ENCODE measurements at places on chromosomes 5 and 9.
A peak's percentile ranks its signal among the peaks of the same experiment; 100 is the strongest.

- no peak for DNase-seq
Measured at GRCh38 chr9:6917162-6917561, 159.4 kb downstream of the KDM4C start.

DNA sequence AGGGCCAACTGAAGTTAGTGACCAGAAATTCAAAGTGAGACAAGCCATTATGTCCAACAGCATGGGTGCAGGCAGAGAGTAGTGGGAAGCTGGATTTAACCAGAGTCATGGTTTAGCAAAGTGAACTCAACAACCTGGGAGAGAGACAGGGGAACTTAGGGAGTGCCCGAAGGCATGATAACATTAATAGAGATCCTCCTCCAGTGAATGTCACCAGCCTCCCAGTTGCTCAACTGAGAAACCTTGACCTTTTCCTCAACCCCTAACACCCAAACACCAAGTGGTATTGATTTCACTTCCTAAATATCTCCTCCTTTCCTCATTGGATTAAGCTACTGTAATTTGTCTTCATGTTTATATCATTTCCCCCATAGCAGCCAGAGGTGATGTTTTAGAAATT is 42.6 kb downstream of the HMGCS1 start:
- no peak for DNase-seq

DNA sequence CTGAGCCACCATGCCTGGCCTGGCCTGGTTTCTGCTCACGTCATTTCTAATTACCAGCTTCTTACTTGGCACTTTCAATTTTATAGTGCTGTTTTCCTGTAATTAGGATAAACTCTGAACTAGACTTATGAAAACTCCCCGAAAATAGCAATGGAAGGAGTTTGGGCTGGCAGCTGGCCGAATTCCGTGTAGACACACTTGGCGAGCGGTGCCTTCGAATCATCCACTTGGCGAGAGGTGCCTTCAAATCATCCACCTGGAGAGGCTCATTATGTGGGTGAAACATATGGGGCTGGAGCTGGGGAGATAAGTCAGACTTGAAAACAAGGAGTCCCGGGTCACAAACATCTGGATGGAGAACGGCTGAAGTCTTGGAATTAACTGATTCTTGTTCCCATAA is 203.7 kb downstream of the ROR2 start:
- DNase-seq, result no peak

GRCh38 chr9:84254972-84255371 is 85.6 kb downstream of the SLC28A3 start:
- DNase-seq, result no peak

DNA sequence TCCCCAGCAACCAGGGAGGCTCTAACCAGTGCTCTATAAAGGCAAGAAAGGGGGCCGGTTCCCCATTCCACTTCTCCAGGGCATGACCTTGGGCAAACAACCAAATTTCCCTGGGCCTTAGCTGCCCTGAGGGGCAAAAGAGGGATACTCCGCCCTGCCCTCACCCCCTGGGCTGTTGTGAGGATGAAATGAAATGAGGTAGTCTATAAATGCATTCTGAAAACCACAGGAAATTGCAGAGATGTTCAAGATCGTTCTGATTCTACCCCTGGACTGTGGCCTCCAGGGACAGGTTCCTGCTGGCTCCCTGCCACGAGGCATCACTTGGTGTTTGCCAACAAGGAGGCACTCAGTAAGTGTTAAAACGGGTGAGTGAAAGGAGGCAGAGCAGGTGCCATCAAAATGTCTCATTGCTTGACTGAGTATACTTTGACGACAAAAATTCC is 5.7 kb downstream of the RAPGEF1 start:
- DNase-seq, result no peak

DNA sequence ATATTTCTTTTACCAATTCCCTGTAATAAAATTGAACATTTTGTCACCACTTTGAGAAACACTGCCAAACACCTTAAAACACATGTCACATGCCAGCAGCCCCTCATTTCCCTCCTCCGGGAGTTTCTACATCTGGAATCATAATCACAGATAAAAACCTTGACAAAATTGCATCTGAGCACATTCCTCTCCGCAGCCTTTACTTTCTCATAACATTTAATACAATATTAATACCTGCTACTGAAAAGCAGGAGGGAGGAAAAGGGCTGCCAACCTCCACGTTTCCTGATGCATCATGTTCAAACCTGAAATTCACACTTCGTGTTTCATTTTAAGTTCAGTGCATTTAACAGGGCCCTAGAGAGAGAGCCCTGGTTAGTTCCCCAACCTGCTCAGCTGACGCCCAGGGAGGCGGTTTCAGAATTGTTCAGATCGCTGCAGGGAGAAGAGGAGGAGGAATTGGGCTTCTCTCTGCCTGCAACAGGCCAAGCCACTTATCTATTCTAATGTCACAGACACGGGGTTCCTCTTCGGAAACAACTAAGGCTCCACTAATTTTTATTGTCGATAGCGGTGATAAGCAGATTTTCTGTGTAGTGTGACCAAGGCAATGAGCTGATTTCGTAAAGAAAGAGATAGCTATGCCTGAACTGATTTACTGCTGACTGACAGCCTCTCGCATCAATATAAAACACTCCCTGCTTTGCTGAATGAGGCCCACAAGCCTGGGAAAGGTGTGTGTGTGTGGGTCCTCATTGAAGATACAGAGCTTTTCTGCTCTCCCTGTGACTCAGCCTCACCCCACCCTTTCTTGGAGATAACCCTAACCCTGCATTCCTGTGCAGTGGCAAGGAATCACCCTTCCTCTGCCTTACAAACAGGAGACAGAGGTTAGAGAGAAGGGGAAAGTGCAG is 4.9 kb upstream of the LHX2 start:
- no peak for DNase-seq

- no peak for DNase-seq
Measured at GRCh38 chr9:35598866-35599590, 6.0 kb upstream of the TESK1 start.

DNA sequence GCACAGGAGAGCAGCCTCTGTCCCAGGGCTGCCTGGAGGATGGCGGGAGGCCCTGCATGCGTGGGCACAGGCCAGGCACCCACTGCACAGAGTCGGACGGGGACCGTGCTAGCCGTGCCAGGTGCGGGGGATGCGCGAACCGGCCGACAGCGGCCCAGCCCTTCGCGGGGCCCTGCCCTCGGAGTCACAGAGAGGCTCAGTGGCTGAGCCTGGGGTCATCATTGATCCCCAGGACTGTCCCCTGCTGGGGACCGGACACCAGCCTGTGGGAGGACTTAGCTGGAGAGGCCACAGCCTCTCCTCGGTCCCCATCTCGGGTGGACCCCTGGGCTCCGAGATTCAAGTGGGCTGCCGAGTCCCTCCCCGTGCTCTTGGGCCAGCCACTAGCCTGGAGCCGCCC is 19.1 kb upstream of the LAMC3 start:
- no peak for DNase-seq

GRCh38 chr5:91641730-91642350 is 258.7 kb upstream of the ARRDC3 start:
- DNase-seq, result peak; percentile 37

DNA sequence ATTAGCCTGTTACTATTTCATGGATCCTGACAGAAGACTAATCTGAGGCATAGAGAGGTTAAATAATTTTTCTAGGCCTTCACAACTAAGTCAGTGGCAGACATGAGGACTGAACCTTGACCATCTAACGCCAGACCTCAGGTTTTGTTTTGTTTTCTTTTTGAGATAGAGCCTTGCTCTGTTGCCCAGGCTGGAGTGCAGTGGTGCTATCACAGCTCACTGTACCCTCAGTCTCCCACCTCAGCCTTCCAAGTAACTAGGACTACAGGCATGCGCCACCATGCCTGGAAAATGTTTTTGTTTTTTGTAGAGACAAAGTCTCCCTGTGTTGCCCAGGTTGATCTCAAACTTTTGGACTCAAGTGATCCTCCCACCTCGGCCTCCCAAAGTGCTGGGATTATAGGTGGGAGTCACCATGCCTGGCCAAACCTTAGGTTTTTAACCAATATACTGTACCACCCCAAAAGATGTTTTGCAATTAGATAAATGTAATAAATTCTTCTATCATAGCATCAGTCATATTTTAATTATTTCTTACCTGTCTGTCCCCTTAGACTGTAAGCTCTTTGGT is 35.4 kb downstream of the ERCC6L2 start:
- DNase-seq, result no peak

- peak; percentile 34 for DNase-seq
Measured at GRCh38 chr5:107670932-107671741, at the start of gene EFNA5. Gene EFNA5, minus strand, starts transcription at chr5:107670937.

GRCh38 chr5:36950586-36951457 is 74.3 kb downstream of the NIPBL start:
- DNase-seq, result no peak

DNA sequence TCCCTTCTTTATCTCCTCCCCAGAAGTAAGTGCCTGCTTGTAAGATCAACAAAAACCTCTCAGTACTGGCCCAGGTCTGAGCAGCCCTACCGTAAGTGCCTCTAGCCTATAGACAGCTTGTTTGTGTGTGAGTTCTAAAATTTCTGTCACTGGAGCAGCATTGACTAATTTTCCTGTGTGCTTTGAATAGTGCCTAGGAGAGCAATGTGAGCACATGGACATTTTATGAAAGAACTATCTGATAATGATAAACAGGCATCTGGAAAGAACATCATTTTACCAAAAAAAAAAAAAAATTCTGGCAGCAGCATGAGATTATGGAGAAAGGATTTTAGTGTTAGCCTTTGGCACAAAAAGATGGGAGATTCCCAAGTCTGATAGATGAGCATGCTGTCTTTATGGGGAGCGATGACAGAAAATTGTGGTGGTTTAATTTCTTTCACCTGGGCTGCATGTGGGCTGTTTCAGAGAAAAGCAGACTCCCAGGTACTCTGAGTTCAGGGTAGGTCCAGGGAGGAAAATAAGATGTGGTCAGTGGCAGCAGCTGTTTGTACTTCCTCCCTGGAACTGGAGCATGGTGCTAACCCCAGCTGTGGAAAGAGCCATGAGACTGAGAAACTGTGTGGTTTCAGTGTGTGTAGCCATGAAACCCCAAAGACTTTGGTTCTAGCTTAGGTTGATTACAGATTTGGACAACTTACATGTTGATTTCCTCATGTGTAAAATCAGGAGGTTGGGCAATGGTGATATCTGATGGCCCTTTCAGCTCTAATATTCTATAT is 419.9 kb downstream of the NTRK2 start:
- no peak for DNase-seq

DNA sequence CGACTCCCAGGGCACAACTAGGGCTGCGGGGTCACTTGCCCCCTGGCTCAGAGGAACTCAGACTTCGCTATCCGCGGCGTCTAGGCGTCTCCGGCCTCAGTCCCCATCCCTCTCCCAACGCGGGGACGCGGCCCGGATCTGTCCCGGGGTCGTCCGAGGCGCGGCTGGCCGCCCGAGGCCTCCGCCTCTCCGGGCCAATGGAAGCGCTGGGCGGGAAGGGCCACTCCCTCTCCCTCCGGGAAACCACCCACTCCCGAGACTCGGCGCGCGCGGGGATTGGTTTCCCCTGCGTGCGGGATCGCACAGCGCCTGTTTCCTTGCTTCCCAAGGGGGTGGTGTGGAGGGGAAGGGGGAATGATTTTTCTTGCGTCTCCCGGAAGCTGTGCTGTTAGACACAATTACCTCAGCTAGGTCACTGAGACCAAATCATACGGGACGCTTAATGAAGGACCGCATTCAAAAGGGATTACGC is 38.3 kb downstream of the NR2F1 start:
- peak; percentile 90 for DNase-seq

- no peak for DNase-seq
Measured at GRCh38 chr5:129951039-129951438, 46.8 kb downstream of the CHSY3 start.

DNA sequence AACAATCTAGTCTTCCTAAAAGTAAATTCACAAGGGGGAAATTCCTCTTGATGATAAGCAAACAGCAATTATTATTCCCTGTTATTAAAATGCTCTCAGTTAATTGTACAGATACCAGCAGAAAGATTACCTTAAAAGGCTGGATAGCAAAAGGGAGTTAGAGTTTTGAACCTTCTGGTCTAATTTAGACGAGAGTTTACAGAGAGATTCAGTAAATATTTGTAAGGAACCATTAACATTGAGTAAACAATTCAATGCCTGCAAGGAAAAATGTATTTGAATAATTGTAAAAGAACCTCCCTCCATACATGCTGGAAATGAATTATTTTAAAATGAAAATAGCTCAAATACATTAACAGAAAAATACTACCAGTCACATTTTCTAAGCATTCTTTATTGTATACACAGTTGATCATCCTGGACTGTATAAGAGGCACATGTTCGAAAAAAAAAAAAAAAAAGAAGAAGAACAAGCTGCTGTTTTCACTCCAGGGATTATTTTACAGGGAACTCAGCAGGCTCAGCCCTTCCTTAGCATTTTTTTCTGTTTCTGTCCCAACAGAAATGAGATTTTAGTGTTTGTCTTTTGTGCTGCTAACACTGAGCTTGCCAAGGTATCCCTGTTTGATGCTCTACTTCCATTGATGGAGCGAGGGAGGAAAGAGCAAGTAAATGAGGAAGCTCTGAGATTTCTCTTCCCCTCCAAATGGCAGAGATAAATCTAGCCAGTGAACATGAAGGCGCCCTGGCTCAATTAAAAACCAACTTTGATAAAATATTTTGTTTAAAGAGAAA is 141.1 kb downstream of the ENC1 start:
- peak; percentile 57 for DNase-seq

GRCh38 chr5:120913396-120913795 is 449.3 kb downstream of the PRR16 start:
- no peak for DNase-seq

GRCh38 chr5:115231598-115231997 is 31.1 kb downstream of the PGGT1B start:
- no peak for DNase-seq

DNA sequence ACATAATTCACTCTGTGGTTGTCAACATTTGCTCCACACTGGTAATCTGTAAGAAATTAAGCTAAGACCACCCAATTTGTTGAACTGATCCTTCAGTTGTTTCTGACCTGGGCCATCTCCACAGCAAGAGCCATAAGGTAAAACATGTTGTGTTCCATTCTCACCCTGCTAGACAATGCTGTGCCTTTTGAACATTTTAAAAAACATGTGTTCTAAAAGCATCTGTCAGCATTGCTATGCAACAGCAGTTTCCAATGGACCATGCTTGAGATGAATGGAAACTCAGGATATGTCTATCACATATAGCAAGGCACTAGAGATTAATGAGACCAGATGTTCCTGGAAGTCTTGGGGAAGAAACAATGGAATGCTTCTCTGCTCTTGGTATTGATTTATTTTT is 455.1 kb upstream of the RGMB start:
- no peak for DNase-seq

GRCh38 chr5:109945097-109945678 is 255.5 kb downstream of the MAN2A1 start:
- DNase-seq, result no peak

DNA sequence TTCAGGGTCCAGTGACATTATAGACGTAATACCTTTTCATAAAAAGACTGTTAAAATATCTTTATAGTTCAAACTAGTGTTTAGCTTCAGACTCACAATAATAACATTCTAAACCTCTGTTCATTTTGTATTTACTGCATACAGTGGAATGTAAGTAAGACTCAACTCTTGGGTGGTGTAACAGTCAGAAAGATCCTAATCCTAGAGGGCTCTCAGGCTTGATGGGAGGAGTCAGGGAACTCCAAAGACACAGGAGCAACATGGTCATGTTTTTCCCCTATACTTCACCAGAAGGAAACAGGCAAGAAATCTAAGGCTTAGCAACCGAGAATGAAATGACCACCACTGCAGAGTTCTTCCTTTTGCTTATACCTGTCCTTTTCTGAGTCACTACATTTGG is 82.6 kb downstream of the MRPS27 start:
- no peak for DNase-seq
